ENCODE measurements at places on chromosomes 7 and 10.

GRCh38 chr7:138538518-138538917 lies 78.5 kb downstream of the TRIM24 start:
- DNase-seq: peak; percentile 2

GRCh38 chr7:84513061-84513460 lies 318.5 kb upstream of the SEMA3A start:
- no peak for DNase-seq

DNA sequence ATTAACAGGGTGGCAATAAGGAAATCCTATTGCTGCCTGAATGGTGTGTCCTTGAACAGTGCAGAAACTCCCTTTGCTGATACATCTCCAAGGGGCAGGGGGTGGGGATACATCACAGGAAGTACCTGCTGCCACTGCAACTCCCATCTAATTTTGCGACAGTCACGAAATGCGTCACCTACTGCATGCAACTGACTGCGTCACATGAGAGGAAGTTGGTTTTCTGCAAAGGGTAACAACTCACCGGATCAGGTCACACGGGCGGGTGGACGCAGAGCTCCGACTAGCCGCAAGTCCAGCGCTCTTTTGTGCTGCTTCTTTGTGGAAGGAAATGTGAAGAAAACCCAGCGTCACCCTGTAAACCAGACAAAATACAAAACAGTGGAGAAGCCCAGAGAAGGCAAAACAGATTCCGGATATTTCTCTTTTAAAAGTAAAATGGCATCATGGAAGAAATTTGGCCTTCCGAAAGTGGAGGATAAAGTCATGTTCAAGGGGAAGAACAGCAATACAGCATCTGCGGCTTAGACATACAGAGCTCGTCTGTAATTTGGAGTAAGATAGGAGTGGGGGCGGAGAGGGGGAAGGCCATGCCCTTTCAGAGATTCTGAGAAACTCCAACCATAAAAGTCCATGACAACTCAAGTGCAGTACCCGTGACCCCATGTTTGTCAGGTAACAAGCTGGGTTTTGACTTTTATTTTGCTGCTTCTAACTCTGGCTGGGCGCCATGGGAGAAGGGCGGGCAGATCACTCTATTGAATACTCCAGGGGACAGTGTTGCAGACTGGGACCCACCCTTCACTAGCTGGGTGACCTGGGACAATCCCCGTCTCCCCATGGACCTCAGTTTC lies 32.3 kb upstream of the PLEKHS1 start:
- DNase-seq: no peak

- DNase-seq: no peak
Measured at GRCh38 chr10:49784681-49785080, 22.6 kb upstream of the OGDHL start.

DNA sequence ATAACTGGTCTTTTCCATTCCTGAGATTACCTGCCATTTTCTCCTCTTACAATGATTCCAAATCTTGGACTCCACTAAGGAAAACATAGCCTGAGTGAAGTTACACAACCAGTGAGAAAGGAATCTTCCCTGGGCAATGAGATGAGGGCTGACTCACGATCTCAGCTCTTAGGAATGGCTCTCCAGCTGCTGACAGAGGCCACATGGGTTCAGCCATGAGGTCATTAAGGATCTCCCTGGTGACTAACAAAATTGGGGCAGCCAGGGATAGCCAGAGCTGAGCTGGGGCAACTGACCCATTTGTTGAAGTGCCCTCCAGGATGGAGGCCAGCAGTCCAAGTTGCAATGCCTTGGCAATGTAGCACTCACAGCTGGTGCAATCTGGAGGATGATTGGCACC lies 78.7 kb upstream of the MKLN1 start:
- peak; percentile 90 for DNase-seq

GRCh38 chr10:74150204-74150989 lies at the start of gene AP3M1:
AP3M1 (minus strand) TSS chr10:74150828; CDS start chr10:74138379, 12,449 bp downstream.
- DNase-seq: no peak

- DNase-seq: no peak
Measured at GRCh38 chr7:157011333-157012112, 1.1 kb upstream of the MNX1 start.

GRCh38 chr7:104017001-104017400 lies 27.5 kb upstream of the RELN start:
- DNase-seq: no peak

- DNase-seq: no peak
Measured at GRCh38 chr10:11009471-11010308, 8.0 kb upstream of the CELF2 start.

DNA sequence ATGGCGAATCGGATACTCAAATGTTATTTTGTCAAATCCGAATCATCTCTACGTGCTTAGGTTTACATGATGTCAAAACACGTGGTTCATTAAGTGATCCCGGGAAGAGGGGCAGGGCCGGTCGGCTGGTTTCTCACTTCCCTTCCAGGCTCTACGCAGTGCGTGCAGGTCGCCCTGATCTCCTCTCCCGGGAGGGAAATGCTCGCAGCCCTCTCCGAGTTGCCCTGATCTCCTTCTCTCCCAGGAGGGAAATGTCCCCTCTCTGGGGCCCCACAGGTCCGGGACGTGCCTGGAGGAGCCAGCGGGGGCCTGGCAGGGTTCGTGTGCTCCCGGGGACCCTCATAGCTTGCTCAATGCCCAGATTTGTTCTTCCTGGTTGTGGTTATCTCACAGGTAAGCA lies 202.7 kb downstream of the DNAJB6 start:
- no peak for DNase-seq

DNA sequence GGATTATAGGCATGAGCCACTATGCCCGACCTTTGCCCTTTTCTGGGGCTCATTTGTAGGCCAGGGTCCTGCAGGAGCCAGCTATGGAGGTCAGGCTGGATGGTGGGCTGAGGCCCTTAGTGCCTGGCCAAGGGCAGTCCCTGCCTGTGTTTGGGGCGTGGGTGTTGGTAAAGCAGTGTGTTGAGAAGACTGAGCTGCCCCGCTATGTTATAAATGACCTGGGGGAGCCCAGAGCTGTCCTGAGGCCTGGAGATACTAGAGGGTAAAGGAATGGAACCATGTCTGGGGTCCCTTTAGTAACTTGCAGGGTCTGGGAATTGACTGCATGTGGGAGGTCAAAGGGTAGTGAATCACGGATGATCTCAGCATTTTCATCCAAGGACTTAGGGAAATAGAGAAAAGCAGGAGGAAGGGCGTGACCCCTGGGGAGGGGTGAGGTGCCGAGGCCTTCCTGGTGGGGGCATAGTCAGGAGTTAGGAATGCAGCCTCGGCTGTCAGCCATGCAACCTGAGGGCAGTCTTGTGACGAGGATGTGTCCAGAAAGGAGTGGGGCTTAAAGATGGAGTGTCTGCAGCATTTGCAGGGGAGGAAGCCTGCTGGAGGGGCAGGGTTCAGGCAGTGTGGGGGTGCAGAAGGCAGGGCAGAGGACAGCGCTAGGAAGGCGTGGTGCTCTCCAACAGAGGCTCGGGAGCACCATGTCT lies 31.5 kb downstream of the TMEM248 start:
- peak; percentile 17 for DNase-seq

GRCh38 chr7:135784013-135784412 lies 35.4 kb upstream of the FAM180A start:
- no peak for DNase-seq

DNA sequence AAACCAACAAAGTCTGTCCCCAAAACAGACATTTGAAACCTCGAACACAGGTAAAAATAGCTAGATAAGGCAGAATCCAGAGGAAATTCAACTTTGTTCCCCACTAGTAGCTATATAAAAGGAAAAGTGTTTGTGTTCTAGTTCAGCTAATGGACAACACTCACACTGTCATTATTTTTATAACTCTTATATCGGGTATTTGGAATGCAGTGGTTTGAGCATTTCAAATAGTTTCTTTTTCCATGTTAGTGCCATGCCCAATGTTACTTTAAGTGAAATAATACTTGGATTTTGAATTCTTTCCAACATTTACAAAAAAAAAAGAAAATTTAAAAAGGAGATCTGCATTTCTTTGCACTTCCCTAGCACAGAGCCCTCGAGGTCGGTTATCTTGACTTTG lies 213.6 kb downstream of the DOCK4 start:
- DNase-seq: no peak

- no peak for DNase-seq
Measured at GRCh38 chr7:14691597-14692203, 210.9 kb downstream of the DGKB start.

GRCh38 chr7:34341326-34341725 lies 316.7 kb upstream of the NPSR1 start:
- DNase-seq: no peak

- no peak for DNase-seq
Measured at GRCh38 chr7:2779051-2779450, 65.1 kb downstream of the GNA12 start.

- DNase-seq: no peak
Measured at GRCh38 chr10:118110750-118111149, 64.0 kb upstream of the RAB11FIP2 start.

GRCh38 chr7:78443811-78444210 lies 645.2 kb downstream of the PHTF2 start:
- DNase-seq: no peak

DNA sequence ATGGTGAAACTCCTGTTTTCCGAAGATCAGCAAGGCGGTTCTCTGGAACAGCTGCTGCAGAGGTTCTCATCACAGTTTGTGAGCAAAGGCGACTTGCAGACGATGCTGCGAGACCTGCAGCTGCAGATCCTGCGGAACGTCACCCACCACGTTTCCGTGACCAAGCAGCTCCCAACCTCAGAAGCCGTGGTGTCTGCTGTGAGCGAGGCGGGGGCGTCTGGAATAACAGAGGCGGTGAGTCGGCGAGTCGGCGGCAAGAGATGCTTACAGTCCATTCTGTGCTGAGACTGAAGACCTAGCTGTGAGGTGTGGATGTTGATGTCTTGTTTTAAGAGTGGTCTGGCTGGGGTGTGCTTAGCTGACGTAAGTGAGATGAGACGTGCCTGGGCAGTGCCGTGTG lies 16.2 kb upstream of the GET4 start:
- no peak for DNase-seq

- no peak for DNase-seq
Measured at GRCh38 chr7:93890041-93890463, 501 bp downstream of the TFPI2 start.

- no peak for DNase-seq
Measured at GRCh38 chr10:101961591-101962498, 94.1 kb downstream of the ARMH3 start.

- DNase-seq: no peak
Measured at GRCh38 chr7:85292908-85293576, 106.2 kb upstream of the SEMA3D start.

GRCh38 chr7:100198266-100198665 lies 20.5 kb downstream of the STAG3 start:
- DNase-seq: no peak

- no peak for DNase-seq
Measured at GRCh38 chr10:79147796-79148451, 79.2 kb downstream of the ZMIZ1 start.

DNA sequence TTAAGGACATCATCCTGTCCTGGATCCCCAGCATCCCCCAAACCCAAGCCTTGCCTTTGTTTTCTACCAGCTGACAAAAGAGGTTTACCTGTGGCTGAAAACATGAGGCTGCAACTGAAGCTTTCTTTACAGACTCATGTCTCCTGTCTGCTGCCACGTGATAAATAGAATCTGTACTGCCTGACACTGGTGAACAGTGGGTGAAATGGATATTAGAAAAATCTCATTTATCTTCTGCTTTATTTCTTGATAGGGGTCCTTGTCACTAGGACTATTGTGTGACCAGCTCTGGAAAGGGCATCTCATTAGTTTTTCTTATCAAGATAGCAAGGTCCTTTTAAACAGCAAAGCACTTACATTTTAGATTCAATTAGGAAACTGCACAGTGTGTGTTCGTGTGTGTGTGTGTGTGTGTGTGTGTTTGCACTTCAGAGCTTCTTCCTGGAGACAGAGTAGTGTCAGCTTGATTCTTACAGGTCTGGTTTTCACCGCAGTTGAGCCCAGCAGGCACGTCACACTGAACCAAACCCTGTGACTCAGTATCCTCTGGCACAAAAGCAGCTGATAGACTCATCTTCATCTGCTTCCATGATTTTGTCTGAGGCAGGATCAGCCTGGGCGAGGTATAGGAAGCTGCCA lies 373.5 kb upstream of the CELF2 start:
- DNase-seq: no peak

All from non-pigmented ciliary epithelial cell (primary cell).